ENCODE measurements at places on chromosomes 2 and 18.

DNA sequence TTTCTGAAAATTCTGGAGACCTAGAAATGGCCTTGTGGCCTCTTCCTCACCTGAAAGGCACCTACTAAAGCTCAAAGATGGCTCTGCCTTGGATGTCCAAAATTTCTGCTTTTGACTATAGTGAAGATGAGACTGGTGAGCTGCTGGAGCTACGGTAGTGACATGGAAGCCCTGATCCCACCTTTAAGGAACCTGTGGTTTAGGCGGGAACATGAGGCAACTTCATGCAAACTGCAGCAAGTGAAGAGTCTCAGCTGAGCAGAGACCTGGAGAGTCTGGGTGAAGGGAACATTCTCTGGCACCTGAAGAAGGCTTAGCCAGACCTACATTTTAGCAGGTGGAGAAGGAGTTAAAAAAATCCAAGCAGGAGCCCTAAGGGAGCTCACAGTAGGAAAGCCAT, 40.0 kb downstream of the GORASP2 start:
- DNase-seq: no peak

DNA sequence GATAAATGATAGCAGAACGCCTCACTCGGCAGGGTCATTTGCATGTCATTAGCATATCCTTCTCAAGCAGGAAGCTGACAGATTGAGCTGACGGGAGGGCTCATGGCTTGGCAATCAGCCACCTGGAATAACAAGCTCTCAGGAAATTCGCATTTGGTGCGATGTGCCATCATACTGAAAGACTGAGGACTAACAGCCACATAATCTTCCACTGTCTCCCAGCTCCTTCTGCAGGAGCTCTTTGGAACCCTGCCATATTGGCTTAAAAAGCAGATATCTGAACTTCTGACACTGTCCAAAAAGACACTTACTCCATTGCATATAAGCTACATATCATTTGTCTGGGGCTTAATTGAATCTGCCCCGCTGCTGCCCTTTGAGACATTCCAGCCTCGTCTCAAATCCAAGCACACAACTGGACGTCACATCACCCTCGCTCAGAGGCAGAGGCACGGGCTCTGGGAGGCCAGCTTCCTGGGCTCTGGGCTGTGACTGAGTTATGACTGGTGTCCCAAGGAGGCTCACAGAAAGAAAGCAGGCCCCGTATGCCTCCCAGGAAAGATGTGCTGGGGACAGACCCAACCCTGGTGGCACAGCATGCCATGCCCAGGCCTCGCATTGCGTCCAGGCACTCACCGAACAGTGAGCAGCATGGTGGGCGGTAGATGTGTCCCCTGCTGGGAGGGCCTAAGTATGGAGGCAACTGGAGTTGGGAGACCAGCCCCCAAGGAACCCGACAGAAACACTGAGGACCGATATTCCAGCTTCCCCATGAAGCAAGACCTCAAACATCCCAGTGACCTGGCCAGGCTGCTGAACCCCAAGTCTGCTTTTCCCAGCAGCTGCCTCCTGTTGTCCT, 228.0 kb downstream of the ATAD2B start:
- no peak for DNase-seq

GRCh38 chr18:64639536-64639935, 490.6 kb upstream of the LINC00305 start:
- no peak for DNase-seq

DNA sequence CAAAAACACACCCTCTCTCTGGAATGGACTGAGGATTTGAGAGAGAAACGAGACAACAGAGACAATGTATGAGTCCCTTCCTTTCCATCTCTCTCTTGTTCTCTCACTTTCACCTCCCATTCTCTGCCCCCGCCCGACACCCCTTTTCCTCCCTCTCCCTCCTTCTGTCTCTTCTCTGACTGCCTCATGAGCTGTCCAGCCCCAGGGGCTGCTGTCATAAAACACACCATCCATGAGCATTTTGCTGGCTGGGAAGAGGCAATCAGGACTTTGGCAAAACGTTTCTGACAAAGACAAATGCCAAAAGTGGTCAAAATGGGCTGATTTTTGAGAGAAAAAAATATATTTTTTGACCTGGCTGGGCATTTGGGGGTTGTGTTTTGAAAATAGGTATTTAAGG, 377.2 kb downstream of the EN1 start:
- DNase-seq: no peak
